Stimulated activated effector memory CD8-positive, alpha-beta T cell treated with anti-CD3 and anti-CD28 coated beads, Interleukin-12 subunit alpha, Interleukin-12 subunit beta, amount 100 ng/mL, for 72 hours (primary cell): ENCODE measurements at places on chromosomes 6 and 20.

GRCh38 chr6:37777272-37777834 is 42.2 kb upstream of the ZFAND3 start:
- no peak for DNase-seq

DNA sequence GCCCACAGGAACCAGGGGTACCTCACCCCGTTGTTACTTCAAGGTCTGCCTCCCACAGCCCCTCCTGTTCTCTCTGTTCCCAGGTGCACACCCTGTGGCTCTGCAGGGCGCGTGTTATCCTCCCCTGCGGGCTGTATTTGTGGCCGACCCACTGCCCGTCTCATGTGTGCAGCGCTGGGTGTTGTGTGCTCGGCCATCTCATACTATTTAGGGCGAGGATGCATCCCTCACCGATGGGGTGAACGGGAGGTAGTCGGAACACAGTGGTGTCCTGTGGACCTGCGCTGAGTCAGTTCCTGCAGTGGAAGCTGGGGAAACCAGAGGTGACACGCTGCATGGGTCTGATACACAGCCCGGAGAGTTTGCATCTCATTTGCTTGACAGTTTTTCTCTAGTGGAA is 94.5 kb upstream of the SULF2 start:
- no peak for DNase-seq

DNA sequence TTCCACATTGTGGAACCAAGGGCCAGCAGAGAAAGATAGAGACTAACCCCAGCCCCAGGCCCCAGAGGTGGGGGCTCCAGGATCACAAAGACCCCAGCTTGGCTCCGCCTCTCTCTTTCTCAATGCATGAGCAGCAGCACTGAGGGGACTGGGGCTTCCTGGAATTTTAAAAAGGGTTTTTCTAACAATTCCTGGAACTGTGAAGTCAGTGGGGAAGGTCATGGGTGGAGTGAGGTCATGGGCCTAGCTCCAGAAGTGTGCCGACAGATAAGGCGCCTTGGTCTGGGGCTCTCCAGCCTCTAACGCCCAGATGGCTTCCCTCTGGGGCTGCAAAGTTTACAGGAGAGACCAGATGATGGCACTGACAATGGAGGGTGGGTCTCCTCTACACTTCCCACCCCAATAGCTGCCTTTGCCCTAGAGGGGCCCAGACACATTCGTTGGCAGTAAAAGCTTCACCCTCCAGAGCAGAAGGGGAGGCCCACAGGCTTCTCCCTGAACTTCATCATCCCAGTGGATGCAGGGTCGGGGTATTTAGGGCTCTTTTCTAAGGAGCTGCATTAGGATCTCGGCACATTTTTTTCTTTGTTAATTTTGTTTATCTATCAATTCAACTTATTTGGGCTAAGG is 46.9 kb upstream of the CD93 start:
- DNase-seq = no peak

- DNase-seq = no peak
Measured at GRCh38 chr6:125217369-125217768, 63.8 kb downstream of the TPD52L1 start.

- DNase-seq = no peak
Measured at GRCh38 chr6:24874776-24875533, 60.8 kb downstream of the RIPOR2 start.

DNA sequence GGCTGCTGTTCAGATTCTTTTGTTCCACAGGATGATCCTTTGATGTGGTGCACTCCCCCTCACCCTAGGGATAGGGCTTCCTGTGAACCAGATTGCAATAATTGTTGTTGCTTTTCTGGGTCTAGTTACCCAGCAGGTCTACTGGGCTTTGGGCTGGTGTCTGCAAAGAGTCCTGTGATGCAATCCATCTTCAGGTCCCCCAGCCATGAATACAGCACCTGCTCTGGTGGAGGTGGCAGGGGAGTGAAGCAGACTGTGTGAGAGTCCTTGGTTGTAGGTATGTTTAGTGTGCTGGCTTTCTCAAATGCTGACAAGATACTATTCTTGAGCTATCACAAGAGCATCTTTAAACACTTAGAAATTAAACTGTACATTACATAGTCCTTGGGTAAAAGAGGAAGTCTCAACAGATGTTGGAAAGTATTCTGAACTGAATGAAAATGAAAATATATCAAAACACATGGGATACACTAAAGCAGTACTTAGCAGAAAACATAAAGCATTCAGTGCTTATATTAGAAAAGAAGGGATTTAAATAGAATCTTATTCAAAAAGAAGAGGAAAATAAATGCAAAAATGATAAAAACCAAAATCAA is 49.1 kb upstream of the CCR6 start:
- no peak for DNase-seq

DNA sequence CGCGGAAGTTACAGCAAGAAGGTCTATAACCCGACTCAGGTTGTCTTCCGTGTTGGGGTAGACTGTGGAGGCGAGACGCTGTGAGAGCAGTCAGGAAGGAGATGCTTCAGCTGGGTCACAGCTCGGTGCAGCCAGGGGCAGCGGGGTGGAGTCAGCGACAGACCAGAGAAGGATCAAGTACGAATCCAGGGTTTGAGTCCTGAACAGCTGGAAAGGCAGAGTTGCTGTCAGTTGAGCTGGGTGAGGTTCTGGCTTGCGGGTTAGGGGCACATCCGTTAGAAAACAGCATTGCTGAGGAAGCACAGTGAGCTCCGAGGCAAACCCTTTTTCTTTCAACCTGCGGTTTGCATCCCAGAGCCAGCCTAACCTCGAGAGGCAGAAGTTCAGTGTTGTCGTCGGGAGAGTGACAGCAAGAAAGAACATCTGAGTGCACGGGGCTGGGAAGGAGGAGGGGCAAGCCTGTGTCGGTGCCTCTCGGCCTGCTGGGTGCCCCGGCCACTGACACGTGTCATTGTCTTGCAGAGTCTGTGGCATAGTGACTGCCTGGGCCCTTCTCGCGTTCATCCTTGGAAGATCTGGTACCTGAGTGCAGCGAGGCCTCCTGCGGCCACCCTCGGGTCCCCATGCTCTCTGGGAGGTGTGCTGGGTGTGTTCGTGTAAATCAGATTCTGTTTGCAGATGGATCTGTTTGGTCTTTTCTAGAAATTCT is 20.0 kb downstream of the PNLDC1 start:
- no peak for DNase-seq

DNA sequence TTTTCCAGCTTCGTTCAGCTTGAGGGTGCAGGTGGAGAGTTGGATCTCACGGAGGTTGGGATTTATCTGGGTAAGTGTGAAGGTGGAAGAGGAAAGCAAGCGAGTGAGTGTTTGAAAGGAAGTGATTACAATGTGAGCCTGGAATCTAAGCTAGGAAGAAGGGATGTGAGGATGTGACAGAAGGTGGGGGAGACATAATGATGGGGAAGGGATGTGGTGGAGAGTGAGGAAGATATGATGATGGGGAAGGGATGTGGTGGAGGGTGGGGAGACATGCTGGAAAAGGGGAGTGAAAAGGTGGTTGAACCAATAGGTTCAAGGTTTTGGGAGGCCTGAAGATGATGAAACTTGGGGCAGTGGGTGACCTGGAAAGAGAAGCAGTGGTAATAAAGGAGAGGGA is 23.2 kb downstream of the KIAA1755 start:
- DNase-seq = no peak

- DNase-seq = no peak
Measured at GRCh38 chr20:7362601-7363000, 577.7 kb downstream of the HAO1 start.

- peak; percentile 58 for DNase-seq
Measured at GRCh38 chr20:25058051-25058846, at the start of gene ACSS1. Gene ACSS1, minus strand, starts transcription at chr20:25058139. Its CDS starts 37 bp downstream, at chr20:25058102.

- DNase-seq = no peak
Measured at GRCh38 chr6:28371706-28372451, 22.1 kb downstream of the ZKSCAN3 start.

DNA sequence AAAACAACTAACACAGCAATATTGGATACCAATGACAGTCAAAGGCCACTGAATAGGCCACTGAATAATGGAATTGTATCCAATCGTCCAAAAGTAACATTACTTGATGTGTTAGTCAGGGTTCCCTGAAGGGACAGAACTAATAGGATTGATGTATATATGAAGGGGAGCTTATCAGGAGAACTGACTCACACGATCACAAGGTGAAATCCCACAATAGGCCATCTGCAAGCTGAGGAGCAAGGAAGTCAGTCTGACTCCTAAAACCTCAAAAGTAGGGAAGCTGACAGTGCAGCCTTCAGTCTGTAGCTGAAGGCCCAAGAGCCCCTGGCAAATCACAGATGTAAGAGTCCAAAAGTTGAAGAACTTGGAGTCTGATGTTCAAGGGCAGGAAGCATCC is 571.4 kb downstream of the PRKN start:
- no peak for DNase-seq

DNA sequence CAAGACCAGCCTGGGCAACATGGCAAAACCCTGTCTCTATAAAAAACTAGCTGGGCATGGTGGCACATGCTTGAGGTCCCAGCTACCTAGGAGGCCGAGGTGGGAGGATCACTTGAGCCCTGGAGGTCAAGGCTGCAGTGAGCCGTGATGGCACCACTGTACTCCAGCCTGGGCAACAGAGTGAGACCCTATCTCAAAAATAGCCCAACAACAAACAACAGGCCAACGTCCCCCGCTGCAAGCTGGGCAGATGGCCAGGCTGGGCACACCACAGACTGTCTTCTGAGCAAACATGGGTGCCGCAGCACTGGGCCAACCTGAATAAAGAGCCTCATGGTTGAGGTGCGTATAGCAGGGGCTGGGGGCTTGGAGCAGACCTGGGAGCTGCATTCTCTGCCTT is 46.6 kb upstream of the SRF start:
- no peak for DNase-seq

DNA sequence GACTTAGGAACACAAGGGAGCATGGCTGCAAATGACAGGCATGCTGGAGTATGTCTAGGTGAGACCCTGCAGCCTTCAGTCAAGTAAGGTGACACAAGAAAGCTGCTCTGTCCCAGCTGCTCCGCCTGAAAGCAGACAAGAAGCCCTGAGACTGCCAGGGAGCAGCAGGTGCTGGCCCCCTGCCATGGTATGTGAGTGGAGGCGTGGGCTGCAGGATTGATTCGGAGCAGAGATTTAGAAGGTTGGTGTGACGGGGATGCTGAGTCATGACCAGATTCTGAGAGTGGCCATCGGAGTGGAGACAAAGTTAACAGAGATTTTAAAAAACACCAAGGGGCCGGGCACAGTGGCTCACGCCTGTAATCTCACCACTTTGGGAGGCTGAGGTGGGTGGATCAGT is 17.8 kb downstream of the LRP11 start:
- no peak for DNase-seq

GRCh38 chr6:20564269-20564668 is 30.0 kb downstream of the CDKAL1 start:
- no peak for DNase-seq

DNA sequence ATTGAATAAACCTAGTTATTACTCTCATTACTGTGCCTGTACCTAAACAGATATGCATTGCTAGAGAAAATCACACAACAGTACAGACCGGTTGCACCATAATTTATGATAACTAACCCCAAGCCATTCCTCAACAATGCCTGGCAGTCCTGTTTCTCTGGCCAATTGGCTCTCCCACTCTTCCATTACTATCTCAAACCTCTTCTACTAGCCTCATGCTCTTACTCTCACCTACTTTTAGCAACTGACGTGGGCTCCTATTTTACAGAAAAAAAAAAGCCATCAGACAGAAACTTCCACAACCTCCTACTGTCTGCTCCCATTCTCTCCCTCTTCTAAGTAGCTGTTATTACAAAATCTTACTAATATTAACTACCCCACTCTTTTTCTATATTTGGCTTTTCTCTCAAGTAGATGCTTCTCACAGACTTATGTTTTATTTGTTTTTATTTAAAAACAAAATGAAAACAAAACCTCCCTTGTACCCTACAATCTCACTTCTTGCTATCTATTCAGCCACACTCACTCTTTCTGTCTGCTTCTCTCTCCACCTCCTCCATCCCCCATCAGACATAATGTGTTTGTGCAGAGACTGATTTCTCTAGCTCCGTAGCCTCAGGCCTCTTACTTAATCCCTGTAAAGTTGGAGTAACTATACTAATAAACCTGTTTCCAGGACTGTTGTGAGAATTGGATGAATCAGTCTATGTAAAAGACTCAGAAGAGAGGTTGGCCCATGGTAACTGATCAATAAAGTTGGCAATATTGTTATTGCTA is 9.1 kb downstream of the GOPC start:
- no peak for DNase-seq

- no peak for DNase-seq
Measured at GRCh38 chr6:49634092-49634835, 2.4 kb downstream of the RHAG start.

DNA sequence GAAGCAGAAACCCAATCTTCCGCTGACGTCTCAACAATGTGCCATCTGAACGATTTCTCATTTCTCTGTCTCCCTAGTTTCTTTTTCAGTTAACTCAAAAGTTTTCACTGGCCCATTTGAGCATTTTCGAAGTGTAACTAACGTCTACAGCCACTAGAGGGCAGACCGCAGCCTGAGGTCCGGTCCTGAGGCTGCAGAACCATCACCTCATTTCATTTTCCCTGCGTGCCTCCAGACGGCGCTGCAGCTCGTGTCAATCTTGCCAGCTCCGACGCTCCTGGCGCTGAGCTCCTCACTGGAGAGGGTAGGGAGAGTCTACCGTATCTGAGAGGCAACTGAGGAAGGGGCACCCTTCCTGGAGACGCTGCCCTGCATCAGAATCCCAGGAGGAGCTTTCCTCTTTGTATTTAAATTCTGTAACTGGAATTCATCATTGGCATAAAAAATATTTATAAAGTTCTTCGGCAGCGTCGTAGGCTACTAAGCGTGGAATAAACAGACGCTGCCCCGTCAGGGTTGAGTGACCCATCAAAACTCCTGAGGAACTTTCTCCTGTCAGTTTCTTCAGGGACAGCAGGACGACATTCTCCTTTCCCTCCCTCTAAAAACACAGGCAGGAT is 28.5 kb upstream of the DTNBP1 start:
- DNase-seq = peak; percentile 68

GRCh38 chr20:48571949-48572847 is 255.6 kb downstream of the PREX1 start:
- no peak for DNase-seq

DNA sequence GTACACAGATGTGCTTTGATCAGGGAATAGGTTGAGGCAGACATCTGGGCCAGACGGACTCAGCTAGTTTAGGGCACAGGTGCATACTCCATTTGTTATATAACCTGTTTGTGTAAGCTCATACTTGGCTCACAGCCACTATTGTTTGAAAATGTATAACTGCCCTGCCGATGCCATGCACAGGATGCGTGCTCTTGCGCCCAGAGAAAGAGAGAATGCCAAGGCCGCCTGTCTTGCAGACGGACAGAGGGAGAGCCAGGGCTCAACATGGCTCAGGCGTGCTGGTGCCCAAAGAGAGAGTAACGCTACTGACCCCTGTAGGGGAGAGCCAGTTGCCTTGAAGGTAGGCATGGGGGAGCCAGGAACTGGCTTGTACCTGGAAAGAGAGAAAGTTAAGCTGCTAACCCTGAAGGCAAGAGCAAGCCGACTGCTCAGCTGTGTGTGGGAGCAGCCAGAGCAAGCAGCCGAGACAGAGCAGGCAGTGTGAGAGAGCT is 57.7 kb downstream of the FAM229B start:
- no peak for DNase-seq

- no peak for DNase-seq
Measured at GRCh38 chr6:10809098-10809497, 29.2 kb downstream of the MAK start.
